ENCODE measurements at places on chromosomes 1 and 21.

DNA sequence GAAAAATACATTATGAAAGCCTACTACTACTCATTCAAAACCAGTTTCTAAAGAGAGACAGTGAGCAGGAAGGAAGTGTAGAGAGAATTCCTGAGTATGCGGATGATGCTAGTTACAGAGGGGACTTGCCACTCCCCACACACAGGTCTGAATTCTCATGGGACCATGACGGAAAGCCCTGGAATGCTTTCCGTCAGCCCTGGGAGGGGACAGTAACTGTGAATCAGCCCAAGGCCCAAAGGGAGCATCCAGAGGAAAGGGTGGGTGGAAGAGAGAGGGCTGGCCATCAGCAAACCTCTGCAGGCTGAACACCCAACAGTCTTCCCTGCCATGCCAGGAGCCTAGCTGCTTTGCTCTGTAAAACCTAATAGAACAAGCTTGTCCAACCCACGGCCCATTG, 36.4 kb downstream of the RCSD1 start:
- no peak for DNase-seq

- DNase-seq: no peak
These were observed 61.8 kb upstream of the USH2A start for GRCh38 chr1:216485042-216485441.

GRCh38 chr1:111943066-111943465, 46.4 kb downstream of the KCND3 start:
- no peak for DNase-seq

GRCh38 chr1:229075716-229076115, 195.2 kb upstream of the RAB4A start:
- no peak for DNase-seq

DNA sequence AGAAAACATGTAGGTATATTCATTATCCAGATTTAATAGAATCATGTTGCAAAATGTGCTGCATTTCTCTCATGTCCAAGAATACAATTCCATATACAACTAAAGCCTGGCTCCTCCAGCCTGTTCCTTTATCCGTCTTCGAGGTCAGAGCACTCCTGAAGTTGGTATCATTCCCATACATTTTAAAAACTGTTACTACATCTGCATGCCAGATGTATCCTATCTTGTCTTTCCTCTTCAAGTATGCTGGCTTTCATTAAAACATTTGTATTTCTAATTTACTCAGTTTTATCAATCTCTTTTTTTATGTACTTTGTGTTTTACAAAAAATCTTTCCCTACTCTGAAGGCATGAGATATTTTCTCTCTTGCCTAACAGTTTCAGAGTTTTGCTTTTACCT, 536.6 kb upstream of the USP24 start:
- no peak for DNase-seq

DNA sequence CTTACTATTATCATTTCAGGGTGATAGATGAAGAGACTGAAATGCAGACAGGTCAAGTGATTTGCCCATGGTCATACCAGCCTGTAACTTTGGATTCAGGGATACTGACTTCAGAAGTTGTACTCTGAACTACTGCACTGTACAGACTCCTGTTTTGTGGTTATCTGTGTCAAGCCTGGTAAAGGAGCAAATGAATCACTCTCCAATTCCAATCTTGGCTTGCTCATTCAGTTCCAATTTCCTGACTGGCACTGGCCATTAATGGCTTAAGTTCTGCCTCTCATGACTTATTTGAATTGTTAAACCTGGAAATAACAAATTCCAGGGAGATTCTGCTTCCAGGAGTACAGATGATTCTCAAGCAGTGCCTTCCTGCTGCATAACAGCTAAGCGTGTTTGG, 45.4 kb upstream of the PLD5 start:
- no peak for DNase-seq

GRCh38 chr21:29289317-29289716, 9.4 kb upstream of the BACH1 start:
- no peak for DNase-seq

DNA sequence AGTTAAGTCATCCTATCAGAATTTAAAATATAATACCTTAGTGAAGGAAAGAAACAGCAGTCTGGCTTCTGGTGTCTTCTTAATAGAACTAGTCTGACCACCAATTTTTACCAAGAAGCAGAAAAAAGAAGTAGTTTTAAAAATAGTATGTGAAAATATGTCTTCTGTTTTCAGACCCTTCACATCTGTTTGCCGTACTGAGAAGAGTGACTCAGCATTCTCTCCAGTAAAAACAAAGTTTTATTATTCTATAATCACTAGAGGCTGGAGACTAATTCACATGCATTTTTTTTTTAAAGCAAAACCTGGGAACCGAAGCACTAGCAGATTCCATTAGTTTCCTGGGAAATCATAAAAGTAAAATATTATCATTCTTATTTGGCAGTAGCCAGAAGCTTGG, 163.8 kb downstream of the COL24A1 start:
- no peak for DNase-seq

- DNase-seq: peak; percentile 41
These were observed 144.0 kb downstream of the ROR1 start for GRCh38 chr1:63917571-63918417.

DNA sequence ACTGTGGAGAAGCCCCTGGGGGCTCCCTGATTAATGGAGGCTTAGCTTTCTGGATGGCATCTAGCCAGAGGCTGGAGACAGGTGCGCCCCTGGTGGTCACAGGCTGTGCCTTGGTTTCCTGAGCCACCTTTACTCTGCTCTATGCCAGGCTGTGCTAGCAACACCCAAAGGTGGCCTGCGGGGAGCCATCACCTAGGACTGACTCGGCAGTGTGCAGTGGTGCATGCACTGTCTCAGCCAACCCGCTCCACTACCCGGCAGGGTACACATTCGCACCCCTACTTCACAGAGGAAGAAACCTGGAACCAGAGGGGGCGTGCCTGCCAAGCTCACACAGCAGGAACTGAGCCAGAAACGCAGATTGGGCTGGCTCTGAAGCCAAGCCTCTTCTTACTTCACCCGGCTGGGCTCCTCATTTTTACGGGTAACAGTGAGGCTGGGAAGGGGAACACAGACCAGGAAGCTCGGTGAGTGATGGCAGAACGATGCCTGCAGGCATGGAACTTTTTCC, 24.8 kb downstream of the PCSK9 start:
- DNase-seq: peak; percentile 28

DNA sequence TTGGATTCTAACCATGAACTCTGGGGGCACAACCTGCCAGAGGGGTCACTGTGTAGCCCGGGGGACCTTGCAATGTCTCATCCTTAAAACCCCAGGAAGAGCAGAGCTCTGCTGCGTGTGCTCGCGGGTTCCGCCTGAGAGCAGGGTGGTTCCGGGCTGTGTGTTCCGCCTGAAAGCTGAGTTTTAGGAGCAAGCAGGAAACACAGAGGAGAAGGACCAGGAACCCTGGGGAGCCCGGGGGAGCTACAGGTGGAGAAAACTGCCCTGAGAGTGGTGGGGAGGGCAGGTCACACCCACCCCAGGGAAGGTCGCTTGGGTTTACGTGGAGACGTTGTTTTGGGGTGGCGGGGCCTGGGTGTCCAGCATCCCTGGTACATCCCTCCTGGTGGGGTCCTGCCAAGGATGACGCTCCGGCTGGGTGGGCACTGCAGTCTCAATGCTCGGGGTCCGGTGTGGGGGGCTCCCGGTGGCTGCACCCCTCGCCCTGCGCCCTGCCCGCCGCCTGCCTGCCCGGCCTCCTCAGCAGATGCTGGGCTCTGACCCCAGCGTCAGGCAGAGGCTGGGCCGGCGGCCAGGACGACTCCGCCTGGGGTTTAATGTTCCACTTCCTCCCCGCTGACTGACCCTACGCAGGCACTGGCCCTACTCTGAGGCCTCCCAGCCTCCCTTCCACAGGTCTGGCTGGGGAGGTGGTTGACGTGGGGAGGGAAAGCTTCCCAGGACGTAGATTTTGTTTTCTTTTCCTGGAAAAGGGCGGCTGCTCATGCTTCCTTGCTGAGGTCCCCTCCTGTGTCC, 17.3 kb upstream of the C1orf159 start:
- no peak for DNase-seq

DNA sequence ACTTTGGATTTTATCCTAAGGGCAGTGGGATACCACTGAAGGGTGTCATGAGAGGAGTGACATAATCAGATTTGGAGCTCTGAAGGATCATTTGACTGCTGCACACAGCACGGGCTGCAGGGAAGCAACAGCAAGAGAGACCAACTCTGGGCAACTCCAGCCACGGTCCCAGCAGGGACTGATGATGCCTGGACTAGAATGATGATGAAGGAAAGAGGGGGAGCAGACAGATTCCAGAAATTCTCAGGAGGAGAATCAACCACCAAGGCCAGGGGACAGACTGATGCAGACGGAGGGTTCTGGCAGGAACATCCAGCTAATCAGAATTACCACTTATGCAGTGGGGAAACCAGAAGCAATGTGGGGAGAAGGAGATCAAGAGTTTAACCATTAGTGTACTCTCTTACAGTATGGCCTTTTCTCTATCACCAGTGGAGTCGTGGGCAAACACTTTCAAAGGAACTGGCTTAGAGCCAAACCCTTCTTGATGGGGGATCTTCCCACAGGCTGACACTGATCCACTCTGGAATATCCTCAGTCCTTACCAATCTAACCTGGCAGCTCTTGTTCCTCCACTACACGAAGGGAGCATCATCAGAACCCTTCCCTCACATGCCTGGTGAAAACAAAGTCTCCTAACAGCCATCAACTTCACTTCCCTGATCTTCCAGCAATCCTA, 3.3 kb downstream of the URB1 start:
- DNase-seq: no peak

DNA sequence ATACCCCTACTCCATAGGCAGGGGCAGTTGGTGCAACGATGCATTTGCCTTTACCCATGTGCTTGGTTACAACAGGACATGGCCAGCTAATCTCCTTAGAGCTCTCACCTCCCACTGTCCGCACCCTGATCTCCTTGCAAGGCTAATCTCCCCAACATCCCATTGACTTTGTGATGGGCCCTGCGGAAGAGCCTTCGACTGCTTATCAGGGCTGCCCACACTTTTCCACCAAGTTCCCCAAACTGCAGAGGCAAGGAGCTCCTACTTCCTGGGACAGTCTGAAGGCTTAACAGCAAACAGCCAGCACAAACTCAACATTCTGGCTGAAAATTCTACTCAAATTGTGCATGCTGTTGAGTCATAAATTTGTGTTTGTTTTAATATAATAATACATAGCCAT, 36.0 kb downstream of the C1orf94 start:
- no peak for DNase-seq

GRCh38 chr1:214895011-214895600, 187.4 kb upstream of the KCNK2 start:
- DNase-seq: no peak

DNA sequence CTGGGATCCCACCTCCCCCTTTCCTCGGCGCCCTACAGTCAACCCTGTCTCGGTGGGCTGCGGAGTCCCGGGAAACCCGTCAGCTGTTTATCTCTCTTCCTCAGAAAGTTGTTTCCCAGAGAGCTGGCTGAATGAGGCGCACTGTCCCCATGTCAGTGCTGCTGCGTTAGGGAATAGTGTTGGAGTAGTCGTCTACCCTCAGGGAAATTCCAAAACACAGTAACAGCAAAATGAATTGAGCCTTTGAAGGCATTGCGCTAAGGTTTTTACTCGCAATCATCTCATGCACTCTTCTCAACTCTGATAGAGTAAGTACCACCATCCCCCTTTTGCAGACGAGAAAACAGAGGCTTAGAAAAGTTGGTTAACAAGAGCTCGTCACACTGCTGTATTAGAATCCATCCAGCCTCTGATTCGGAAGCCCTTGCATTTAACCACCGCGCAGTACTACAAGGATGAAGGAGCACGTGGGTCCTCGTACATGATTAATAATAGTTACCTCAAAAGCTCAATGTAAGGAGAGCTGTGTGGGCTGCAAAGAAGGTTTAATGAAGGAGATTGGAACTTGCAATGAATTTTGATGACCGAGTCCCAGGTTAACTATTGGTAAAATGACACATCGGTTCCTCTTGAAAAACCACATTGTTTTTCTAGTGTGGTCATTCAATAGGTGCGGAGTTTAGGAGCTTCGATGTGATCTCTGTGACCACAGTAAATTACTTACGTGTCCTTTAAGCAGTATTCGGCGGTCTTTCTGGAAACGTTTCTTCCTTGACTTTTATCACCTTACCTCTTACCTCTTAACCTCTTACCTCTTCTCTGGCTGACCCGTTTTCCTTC, 788 bp upstream of the EDEM3 start:
- DNase-seq: peak; percentile 55

- no peak for DNase-seq
These were observed 21.3 kb downstream of the ACOT11 start for GRCh38 chr1:54569339-54569738.

GRCh38 chr1:201876148-201876818, 12.4 kb upstream of the SHISA4 start:
- no peak for DNase-seq

DNA sequence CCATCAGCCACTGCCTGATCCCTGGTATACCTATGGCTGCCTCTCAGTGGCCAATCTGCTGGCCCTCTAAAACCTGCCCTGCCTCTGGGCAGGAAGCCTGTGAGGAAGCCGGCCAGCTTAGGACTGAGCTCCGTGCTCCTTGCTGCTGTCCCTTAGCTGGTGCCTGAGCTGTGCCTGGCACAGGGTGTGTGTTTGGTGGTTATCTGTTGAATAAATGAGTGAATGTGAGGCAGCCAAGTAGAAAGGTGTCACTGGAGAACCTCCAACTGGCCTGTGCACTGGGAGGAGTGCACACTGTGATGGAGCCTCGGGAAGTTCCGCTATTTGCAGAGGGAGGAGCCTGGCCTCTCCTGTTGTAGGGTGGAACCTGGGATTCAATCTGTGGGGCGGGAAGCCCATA, 63.4 kb upstream of the STUM start:
- DNase-seq: no peak

DNA sequence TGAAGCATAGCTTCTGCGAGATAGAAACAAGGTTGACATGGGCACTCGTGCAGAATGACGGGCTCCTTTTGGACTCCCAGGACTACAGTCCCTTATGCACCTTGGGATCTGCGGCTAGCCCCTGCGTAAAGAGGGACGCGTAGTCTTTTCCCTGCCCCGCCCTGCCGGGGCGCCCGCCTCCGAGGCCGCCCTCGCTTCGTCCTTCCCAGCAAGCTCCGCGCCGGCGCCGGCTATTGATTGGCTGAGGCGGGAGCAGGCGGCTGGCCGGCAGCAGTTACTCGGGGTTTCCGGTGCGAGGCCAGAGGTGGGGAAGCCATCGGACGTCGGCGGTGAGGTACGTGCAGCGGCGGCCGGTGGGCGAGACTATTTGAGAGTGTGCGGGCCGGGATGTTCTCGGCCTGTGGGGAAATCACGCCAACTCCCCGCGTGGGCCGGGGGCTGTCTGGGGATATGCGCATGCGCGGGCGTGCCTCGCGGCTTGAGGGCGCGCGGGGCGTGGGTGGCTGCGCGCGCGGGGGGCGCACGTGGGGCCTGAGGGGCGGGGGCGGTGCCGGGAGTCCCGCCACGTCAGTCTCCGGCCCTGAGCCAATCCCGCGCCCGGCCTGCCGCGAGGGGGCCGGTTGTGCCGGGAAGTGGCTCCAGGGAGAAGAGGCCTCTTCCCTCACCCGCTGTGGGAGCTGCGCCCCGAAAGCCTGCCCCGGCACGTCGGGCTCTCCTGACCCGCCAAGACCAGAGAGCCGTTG, at the start of gene TXLNA:
Gene TXLNA, plus strand, starts transcription at position 233 of the 743 bp plus-strand sequence. CDS start 671 bp downstream, outside the sequence.
- peak; percentile 94 for DNase-seq

GRCh38 chr1:151372058-151372934, at the start of gene SELENBP1:
SELENBP1 (minus strand) TSS chr1:151372705; CDS start chr1:151372641, 64 bp downstream.
- no peak for DNase-seq
